ENCODE measurements at places on chromosomes 1 and 21.

GRCh38 chr1:153617663-153618062 is 1.5 kb upstream of the S100A14 start:
- no peak for DNase-seq

GRCh38 chr1:151716771-151717631 is at the start of gene CELF3:
Gene CELF3 (minus strand): TSS chr1:151716803. CDS start chr1:151716020, 783 bp downstream.
- DNase-seq = peak; percentile 83

DNA sequence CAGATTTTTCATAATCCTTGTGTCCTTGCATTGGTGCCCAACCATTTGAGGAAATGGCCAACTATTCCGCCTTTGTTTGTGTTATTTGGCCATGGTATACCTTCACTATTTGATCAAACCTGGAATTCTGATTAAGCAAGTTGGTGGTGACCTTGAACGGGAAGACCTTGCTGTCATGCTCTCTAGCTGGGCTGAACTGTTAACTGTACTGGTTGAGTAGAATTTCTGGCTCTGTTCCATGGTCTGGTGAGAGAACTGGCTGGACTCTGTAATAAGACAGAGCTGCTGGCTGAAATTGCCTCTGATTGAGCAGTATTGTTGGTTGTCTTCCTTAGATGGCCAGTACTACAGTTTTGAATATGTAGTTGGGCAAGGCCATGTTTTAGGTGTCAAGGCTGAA is 3.0 kb upstream of the LCE3C start:
- DNase-seq = no peak

GRCh38 chr1:27650539-27651175 is 15.7 kb upstream of the FGR start:
- DNase-seq = no peak

DNA sequence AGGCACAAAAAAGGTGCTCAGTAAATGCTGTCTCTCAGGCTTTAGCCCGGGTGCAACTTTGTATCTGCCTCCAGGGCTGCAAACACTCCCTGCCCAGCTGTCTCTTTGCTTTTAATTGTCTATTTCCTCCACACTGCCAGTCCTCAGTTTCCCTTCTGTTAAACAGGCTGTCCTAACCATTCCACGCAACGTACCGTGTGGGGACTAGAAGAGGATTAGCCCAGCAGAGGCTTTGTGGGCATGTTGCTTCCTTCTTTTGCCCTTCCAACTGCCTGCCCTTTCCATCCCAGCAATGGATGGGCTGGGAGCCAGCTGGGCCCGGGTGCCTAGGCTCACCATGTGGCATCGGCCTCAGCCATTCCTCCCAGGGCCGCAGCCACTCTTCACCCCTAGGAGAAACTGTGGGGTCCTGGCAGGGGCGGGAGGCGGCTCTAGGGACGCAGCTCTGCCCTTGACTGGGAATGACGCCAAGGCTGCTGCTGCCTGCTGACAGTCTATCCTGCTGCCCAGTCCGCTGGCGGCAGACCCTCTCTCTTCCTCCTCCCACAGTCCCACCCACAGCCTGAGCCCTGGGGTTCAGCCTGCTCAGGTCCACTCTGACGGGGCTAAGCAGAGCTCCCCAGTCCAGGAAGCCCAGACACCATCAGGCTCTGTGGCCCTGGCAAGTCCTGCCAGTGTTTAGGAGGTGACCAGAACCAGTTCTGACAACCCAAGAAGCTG is 40.6 kb upstream of the LRP8 start:
- DNase-seq = no peak

- DNase-seq = no peak
Observed at GRCh38 chr1:42947965-42948732, 10.5 kb downstream of the SLC2A1 start.

GRCh38 chr1:4599951-4600481 is 54.4 kb upstream of the AJAP1 start:
- DNase-seq = no peak

GRCh38 chr1:209805341-209805781 is 581 bp downstream of the IRF6 start:
- DNase-seq = no peak

DNA sequence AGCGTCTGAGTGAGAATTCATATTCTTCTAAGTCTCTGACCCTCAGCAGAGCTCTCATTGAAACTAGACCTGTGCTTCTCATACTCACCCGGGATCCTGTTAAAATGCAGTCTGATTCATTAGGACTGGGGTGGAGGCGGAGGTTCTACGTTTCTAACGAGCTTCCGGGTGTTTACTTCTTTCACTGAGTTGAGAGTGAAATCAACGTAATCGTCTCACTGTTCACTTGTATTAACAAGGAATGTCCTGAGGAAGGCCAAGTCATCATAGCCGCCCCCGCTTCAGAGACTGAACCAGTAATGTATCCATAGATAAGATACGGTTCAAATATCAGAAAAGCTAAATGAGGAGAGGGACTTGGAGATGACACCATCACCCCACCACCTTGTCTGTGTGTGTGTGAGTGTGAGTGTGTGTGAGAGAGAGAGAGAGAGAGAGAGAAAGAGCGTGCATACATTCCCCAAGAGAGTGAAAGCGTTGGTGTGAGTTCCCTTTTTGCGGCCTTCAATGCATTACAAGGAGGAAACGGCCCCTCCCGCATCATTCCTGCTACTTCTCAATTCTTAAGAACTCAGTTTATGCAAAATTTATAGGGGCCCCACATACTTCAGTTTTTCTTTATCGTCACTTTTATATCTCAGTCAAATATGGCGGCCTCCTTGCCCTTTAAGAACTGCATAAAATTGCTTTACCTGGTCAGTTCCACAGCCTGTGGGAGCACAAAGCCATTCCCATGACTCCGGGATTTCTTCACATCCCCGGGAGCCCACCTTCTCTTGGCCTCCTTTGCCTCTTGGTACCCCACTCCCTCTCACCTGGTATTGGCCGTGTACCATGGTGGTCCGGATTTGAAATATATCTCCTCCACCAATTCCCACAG is 19.8 kb downstream of the KMO start:
- DNase-seq = no peak

- DNase-seq = peak; percentile 25
Observed at GRCh38 chr1:210505601-210506496, 177.1 kb downstream of the HHAT start.

DNA sequence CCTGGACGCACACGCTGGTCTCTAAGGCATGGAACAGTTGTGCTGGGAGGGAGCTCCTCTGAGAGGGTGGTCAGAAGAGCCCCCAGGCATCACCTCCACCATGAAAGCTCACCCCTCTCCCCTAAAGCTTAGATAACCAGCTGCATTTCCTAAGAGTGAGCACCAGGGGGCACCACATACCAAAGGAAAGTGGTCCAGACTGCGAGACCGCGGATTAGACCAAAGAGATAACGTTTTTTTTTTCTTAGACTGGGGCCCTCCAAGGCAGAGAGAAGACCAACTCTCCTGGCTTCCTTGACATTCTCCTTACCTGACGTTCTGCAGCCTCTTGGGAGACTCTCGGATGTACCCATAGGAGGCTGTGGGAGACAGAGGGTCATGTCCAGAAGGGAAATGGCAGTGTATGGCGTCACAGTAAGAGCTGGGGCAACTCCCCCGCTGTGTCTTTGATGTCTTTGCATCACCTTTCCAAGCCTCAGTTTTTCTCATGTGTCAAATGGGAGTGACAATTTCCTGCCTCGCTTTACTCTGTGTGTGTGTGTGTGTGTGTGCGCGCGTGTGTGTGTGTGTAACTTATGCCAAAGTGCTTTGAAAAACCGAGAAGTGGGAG is 12.3 kb upstream of the IFNLR1 start:
- DNase-seq = peak; percentile 55

DNA sequence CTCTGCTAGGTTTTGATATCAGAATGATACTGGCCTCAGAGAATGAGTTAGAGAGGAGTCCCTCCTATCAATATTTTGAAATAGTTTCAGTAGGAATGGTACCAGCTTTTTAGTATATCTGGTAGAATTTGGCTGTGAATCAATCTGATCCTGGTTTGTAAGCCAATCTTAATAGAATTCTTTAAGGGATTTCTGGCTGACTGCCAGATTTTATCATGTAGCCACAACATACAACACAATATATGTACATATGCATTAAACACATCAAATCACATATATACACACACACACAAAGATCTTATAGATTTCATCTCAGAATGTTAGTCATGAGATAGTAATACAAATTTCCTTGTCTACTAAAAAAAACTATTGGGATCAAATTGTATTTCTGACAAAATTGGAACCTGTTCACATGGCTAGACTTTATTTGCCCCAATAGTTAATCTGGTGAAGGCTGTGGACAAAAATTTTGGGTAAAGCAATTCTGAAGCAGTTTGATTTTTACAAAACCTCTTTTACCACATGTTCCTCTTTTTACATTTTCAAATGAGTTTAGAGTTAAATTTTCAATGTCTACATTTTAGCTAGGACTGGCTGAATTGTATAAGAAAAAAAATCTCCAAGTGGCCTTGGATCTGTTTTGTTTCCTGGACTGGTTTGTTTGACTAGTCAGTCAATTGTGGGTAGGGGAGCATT is 151.7 kb downstream of the FASLG start:
- no peak for DNase-seq

GRCh38 chr1:207808911-207809555 is 57.2 kb downstream of the CD46 start:
- DNase-seq = no peak

DNA sequence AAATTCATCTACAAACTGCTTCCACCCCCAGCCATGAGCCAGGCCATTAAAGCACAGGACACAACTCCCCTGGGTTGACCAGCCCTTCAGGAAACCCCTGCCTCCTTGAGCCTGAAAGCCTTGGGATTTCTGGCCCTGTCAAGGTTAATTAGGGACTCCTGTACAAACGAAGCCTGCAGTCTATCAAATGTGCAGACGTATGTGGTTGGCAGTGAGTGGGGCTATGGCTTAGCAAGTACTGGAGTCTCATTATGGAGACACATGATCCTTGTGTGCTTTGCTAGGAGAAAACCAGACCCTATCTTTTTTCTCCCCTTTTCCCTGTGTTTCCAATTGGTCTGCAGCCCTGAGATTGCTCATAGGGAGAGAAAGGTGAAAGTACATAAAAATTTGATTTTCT is 588.3 kb upstream of the USP24 start:
- DNase-seq = no peak

GRCh38 chr1:226939438-226940028 is 561 bp upstream of the COQ8A start:
- peak; percentile 42 for DNase-seq

DNA sequence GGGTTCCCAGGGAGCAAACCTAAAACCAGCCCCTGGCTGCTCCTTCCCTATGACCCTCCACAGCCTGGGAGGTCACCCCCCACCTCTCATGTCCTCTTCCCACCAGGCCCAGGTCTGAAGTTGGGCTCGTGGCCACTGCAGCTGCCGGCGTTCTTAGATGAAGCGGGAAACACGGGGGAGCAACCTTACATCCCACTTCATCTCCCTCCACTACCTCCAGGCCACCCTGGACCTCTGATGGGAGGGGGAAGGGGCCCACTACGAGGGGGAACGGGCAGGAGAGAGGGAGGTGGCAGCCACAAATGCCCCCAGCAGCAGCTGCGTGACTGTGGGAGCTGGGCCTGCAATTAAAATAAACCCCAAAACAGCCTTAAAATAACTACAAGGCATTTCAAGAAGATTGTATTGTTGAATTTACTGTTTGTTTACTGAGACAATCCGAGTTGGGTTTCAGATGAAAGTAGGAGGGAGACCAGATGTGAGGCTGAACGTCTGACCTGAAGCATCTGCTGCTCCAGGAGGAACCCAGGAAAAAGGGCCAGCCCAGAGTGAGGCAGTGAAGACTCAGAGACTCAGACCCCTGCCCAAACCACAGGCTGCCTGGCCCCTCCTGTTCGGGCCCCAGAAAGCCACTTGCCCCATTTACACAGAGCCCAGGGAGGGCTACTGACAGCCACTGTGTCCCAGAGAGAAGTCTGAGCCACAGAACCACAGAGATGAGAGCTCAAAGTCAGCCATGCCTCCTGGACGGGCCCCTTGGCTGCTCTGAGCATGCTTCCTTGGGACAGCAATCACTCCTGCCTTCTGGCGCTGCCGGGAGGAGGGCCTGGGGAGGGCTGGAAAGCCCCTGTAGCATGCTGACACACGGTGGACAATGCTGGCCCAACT is 59.8 kb downstream of the GLIS1 start:
- DNase-seq = no peak

DNA sequence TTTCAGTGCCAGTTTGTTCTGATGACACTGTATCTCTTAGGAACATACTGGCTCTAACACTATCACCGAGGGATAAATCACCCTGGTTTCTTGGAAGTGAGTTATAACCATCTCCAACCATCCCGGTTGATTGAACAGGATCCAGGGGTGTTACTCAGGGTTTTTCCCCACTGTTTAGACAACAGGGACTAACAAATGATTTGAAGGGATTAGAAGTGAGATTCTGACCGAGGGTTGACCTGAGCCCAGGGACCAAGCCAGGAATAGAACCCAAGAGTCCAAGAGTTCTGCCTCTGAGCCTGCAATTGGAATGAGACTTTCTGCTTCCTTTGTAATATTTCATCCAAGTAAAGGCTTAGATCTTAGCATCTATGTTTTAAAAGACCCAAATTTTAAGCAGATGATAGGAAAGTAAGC is 154.0 kb downstream of the DHRS3 start:
- no peak for DNase-seq

DNA sequence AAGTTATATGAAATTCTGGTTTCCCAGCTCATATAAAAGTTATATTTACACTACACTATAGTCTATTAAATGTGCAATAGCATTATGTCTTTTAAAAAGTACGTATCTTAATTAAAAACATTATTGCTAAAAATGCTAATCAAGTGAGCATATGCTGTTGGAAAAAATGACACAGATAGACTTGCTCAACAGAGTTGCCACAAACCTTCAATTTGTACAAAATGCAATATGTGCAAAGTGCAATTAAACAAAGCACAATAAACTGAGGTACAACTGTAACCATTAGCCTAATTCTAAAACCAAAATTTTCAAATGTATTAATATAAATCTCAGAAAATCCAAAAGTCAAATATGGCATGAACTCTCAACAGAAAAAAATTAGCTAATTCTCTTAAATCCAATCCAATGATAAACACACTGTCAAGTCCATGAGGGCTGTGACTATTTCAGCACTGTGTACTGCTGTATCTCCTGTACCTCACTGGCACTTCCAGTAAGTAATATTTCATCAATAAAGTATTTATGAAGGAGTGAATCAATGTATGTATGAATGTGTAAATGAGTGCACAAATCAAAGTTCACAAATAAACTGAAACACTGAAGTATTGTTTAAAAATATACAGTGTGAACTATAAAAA is 116.3 kb downstream of the AKT3 start:
- DNase-seq = no peak

GRCh38 chr1:171257607-171258076 is 9.3 kb downstream of the FMO1 start:
- no peak for DNase-seq

DNA sequence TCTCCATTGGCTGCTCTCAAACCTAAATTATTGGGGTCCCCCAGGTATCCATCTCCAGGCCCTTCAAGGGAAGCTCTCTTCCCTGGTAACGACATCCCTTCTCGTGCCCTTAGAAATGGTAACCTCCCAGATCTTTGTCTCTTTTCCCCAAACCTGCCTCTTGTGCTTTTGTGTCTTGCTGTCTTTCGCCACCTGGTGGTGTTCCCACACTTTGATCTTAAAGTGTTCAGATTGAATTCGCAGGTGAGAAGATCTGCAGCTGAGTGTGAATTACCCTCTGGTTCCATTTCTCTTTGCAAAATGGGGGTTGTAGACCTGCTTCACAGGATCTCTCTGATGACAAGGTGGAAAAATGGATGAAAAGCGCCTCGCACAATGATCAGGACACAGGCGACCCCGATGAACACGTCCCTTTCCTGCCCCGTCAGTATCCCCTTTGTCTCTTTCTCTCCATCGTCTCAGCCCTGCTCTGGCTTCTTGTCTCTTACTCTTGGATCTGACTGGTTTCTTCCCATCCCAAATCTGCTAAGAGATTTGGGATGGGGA is 53.1 kb downstream of the DOP1B start:
- peak; percentile 93 for DNase-seq

Measured in T47D (cell line).